ENCODE measurements at places on chromosomes 4 and X.

DNA sequence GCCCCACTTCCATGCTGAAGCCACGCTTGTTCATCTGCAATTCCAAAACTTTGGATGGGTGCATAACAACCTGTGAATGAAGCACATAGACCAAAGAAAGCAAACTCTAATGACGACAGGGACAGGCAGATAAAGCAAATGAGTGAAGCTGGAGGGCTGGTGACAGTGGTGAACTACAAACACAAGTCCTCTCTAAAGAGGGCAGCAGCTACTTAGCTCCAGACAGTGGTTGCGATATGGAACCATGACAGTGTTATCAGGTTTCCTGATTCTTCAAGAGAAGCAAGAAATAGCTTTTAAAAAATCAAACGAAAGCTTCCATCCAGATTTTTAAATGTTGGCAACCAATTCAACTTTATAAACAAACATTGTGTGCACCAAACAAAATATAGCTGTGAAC lies 23.8 kb downstream of the NOX1 start:
- DNase-seq = no peak

GRCh38 chr4:176036585-176037205 lies 28.9 kb upstream of the WDR17 start:
- no peak for DNase-seq

DNA sequence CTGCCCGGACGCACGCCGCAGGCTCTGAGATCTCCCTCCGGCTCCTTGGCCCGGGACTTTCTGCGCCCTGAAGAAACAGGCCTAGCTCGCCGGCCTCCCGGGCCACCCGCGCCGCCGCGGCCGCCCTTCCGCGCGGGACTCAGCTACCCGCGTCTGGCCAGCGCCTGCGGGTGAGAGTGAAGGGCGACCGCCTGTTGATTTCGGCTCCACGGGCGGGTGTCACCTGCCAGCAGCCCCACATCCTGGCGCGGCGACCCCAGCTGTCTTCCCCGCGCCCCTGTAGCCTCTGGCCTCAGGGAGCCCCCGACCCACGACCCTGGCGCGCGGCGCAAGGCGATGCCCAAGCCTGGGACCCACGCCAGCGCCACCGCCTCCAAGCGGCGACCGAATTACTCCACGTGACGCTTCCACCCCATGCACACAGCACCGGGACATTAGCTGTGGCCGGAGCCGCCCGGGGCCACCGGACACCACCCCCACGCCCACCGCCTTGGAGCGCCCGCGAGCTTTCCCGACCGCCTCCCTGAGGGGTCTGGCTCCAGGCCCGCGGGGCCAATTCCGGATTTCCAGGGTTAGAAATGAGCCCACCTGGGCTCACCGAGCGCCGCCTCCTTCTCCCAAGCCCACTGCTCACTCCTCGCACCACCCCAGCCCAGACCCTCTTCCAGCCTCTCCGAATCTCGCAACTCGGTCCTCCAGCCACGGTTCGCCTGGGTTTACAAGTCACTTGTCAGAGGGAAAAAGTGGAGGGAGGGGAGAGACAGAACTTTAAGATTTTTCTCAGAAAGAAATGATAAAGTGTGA lies 10.2 kb downstream of the ARX start:
- no peak for DNase-seq

GRCh38 chrX:53817548-53817947 lies 131.0 kb upstream of the HUWE1 start:
- DNase-seq = no peak

- no peak for DNase-seq
Observed at GRCh38 chrX:130105244-130105643, 5.1 kb downstream of the ELF4 start.

DNA sequence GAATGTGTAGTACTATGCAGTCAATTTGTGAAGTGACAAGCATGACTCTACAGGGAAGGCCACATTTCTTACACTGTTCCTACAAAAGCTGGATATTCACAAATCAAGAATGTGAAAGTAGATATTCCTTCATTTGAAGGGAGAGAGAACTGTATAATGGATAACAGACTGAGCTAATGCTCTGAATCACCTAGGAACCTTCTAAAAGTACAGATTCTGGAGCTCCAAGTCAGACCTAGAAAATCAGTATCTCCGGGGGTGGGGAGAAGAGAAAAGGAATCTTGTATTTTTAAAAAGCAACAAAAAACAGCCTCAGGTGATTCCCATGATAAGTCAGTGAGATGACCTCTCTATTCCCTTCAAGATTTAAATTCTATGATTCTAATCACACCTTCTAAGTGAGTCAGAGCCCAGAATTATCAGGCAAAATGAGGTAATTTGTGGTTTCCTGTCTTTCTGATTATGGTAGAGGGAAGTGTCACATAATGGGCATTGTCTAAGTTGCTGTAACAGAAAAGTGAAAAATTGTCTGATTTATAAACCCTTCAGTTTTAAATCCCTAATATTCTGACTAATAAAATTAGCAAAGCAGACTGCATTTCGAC lies 80.9 kb downstream of the IL21 start:
- no peak for DNase-seq

DNA sequence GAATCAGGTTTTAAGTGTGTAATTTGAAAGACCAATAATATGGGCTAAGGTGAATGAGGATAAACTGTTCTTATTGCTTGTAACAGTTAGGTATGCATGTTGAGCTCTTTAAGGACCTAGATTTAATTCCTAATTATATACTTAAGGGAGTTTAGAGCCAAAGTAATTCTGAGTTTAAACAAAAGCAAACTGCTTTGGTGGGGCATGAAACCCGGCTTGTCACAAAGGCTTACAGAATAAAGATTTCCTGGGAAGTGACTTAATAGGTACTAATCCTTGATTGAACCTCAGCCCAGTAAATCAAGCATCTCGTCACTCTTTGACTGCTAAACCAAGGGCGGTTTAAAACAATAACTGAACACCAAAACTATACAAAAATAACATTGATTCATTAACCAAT lies 1324.2 kb downstream of the RPA4 start:
- no peak for DNase-seq

DNA sequence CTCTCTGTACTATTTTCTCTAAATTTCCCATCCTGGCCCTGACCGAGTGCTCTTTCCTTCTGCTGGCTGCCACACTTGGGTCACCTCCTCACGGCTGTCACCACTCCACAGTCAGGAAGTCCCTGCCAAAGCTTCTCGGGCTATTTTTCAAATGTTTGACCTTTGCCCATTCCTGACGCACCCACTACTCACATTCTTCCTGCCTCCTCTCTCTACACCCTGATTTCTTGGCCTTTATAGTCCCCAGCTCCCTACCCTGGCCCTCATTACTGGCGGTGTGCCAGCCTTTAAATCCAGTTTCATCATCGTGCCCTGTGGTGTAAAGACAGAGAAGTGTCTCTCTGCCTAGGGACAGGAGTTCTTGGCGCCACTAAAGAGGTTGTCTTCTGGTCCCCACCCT lies 46.4 kb upstream of the GATB start:
- no peak for DNase-seq

DNA sequence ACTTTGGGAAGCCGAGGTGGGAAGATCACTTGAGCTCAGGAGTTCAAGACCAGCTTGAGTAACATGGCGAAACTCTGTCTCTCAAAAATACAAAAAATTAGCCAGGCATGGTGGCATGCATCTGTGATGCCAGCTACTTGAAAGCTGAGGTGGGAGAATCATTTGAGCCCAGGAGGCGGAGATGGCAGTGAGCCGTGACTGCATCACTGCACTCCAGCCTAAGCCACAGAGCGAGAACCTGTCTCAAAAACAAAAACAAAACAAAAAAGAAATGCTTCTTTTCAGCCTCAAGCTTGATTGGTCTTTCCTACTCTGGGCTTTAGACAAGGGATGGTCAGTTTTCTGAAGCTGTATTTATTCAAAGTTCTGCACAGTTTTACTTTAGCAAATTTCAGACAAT lies 15.8 kb upstream of the DHRSX start:
- no peak for DNase-seq

DNA sequence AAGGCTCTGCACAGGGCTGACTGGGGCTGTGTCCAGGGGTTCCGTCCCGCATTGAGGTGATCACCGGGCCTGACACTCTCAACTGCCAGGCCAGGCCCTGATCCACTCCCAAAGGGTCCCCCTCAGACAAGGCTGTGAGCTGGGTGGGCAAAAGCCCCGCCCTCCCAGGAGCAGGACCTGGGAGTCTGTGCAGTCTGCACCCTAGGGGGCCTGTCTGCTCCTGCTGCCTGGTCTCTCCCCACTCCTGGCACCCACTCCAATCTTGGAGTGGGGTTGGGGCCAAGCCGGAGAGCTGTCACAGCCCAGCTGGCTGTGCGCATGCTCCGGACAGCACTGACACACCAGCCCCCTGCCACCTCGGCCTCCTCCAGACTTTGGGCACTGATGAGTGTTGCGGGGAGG lies 9.4 kb upstream of the SPP1 start:
- DNase-seq = no peak

DNA sequence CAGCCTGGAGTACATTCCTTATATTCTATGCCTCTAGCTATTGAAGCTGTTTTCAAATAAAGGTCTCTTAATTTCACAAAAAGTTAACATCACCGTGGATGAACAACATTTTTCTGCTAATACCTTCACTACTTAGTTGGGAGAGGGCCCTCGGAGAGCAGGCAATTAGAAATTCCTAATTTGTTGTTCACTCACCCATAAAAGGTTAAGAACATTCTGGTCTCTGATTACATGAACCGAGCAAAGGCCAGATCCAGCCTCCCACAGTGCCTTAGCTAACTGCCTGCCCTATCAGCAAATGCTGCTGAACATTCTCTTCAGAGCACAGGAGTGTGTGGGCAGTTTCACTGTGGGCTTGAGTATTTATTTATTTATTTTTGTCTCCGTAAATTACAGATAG lies 36.0 kb upstream of the TTC29 start:
- DNase-seq = no peak

DNA sequence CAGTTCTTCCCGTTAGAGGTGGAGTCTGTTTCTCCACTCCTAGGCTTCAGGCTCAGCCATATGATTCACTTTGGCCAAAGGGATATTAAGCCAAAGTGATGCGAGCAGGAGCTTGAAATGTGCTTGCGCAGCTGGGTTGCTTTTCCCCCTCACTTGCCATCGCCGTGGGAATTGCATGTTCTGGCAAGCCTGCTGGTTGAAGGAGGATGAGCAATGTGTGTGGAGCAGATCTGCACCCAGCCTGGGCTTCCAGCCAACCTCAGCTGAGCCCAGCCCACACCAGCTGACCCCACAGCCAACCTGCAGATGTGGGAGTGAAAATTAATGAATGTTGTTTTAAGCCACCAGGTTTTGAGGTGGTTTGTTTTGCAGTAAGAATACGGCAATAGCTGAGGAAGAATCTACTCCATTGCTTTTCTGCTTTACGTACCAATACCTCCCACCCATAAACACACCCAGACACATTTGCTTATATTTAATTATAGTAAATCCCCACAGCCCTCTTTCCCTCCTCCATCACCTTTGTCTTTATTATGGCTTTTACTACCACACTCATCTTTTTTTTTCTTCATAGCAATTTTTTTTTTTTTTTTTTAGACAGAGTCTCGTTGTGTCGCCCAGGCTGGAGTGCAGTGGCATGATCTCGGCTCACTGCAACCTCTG lies 132.8 kb upstream of the FUNDC1 start:
- DNase-seq = peak; percentile 29
